ENCODE measurements at places on chromosomes 2 and 18.

DNA sequence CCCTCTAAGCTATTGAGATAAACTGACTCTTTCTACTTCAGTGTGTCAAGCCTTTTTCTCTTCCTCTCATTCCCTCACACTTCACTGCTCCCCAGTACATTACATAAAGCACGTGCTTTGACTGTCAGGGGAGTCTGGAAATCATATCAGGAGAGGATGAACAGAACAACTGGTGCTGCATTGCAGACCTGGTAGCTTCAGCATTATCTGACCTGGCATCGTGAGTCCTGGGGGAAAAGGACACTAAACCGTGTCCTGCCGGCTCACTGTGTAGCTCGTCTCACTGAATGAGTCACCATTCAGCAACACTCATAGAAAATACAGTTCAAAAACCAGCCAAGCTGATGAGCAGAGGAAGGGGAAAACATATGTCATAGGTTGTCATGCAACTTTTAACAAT, 108.5 kb upstream of the UNC80 start:
- peak; percentile 21 for DNase-seq

- DNase-seq: no peak
These were observed 468.2 kb upstream of the HS6ST1 start for GRCh38 chr2:128786741-128787478.

DNA sequence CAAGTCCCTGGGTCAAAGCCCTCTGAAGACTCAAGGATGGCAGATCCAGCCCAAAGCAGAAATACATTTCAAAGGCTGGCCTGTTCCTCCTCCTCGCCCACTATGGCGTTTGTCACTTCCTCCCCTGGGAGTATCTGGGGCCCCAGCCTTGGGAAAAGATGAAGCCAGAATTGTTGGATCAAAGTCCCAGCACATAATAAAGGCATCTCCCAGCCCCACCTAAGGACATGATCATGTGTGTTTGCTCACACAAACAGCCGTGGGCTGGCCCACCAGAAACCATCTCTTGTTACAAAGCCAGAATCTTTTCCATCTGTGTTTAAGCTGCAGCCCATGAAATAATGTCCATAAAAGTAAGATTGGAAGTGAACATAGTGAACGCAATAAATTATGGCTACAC, 50.1 kb upstream of the HAAO start:
- no peak for DNase-seq

GRCh38 chr2:223383315-223383714, 218.8 kb downstream of the SCG2 start:
- peak; percentile 61 for DNase-seq

GRCh38 chr18:55833543-55833942, 245.6 kb upstream of the TCF4 start:
- peak; percentile 97 for DNase-seq

DNA sequence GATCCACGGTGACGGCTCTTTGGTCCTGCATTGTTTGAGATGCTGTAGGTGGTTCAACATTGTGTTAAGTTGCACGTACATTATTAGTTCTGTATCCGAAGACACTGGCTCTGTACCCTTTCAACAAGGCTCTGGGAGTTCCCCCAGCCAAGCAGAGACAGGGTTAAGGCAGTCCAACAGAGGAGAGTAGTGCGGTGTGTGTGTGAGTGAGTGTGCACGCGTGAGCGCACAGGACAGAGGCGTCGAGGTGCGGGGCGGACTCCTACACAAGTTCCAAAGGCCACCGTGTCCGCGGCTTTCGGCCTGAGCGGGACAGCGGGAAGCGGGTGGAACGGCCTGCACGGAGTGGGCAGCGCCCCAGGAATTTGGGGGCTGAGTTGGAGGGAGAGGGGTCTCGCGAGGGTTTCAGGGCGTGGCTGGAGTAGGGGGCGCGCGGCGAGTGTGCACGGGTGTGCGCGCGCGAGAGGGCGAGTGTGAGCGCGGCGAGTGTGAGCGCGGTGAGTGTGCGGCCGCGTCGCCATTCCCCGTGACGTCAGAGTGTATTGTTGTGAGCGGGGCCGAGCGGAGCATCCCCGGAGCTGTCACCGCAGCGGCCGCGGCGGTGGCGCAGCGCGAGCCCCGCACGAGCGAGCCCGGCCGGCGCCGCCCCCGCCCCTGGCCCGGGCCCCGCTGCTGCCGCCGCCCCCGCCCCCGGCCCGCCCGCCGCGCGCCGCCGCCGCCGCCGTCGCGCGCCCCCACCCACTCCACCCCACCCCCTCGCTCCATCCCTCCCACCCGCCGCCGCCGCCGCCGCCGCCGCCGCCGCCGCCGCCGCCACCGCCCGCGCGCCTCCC, at the start of gene ASXL3:
Gene ASXL3 (plus strand): TSS at position 535 of the 833 bp plus-strand sequence. CDS start 413 bp downstream, outside the sequence.
- no peak for DNase-seq

- DNase-seq: no peak
These were observed 85.1 kb upstream of the ZBTB14 start for GRCh38 chr18:5380586-5380985.

DNA sequence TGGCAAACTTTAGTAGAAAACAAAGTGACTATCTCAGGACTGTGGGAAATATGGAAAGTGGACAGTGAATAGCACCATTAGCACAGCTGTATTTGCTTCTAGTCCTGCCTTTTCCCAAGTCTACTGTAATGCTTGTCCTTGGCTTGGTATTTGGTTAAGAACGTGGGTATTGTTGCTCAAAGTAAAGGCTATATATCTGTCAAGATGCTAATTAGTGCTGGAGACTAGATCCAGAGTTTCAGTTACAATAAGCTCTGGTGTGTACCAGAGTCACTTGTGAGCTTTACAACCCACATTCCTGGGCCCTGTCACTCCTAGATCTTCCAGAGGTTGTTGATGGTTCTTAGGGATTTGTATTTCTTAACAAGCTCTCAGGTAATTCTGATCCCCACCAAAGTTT, 313.6 kb downstream of the SLC8A1 start:
- DNase-seq: no peak
